NCI-H2171 (cell line): ENCODE measurements at places on chromosomes 6 and 20.

DNA sequence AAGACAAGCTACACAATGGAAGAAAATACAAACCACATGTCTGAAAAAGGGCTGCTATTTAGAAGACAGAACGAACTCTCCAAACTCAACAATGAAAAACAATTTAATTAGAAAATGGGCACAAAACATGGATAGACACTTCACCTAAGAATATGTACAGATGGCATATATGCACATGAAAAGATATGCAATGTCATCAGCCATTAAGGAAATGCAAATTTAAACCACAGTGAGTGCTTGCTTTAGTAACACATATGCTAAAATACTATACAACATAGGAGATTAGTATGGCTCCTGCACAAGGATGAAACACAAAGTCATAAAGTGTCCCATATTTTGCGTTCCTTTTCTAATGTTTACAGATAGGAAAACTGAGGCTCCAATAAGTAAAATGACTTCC lies 60.4 kb upstream of the FAM83B start:
- DNase-seq = no peak

GRCh38 chr20:13231031-13231752 lies 10.1 kb downstream of the ISM1 start:
- DNase-seq = no peak

- DNase-seq = no peak
These were observed 130.7 kb downstream of the RNASET2 start for GRCh38 chr6:166825553-166826145.

GRCh38 chr6:12280458-12280857 lies 9.7 kb upstream of the EDN1 start:
- DNase-seq = no peak
